Dorsolateral prefrontal cortex (tissue), 122 donors: ENCODE measurements at places on chromosomes 7 and 10.

GRCh38 chr10:63498665-63499064 is 22.5 kb upstream of the REEP3 start:
- no peak for DNase-seq

GRCh38 chr7:151923097-151923876 is 33.0 kb upstream of the GALNTL5 start:
- DNase-seq = no peak

- DNase-seq = no peak
These were observed 31.3 kb downstream of the AFAP1L2 start for GRCh38 chr10:114372995-114373394.

DNA sequence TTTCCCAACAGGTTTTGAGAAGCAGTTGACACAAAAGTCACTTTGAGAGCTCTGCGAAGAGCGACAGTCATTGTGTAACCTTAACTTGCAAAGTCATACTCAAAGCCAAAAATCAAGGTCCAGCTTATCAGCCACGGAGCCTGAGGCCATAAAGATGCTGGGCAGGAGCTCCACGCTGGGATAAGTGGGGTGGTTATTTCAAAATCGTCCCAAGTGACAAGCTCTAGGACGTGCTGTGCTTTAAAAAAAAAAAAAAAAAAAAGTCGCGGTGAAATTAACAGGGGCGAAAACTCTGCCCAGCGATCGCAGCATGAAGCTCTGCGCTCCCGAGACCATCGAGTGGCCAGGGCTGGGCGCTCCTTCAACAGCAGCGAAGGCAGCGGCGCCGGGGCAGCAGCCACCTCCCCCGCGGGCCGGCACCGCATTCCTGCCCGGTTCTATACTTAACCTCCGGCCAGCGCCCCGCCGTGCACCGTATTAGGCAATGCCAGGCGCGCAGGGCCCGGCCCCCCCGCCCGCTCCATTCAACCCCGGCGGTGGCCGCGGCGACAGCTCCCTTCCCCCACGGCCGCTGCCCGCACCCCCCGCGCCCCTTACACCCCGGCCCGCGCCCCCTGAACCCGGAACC is 657 bp downstream of the HACD1 start:
- DNase-seq = peak; percentile 21

GRCh38 chr7:23072922-23073321 is 32.7 kb upstream of the KLHL7 start:
- no peak for DNase-seq

DNA sequence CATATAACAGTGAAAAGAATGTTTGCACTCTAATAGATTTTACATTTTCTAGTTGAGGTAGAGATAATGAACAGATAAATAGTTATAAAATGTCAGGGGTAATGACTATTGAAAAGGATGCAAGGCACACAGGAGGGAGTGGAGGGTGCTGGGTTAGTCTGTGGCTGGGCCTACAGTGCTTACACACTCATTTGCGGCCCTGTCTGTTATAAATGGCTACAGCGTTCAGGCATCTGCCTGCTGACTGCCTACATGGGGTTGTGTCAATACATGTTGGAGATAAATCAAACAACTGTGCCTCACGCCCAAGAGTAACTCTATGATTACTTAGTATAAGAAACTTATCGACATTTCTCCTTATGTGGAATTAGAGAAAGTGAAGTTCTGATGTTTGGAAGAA is 313.3 kb downstream of the ACTR3B start:
- no peak for DNase-seq

DNA sequence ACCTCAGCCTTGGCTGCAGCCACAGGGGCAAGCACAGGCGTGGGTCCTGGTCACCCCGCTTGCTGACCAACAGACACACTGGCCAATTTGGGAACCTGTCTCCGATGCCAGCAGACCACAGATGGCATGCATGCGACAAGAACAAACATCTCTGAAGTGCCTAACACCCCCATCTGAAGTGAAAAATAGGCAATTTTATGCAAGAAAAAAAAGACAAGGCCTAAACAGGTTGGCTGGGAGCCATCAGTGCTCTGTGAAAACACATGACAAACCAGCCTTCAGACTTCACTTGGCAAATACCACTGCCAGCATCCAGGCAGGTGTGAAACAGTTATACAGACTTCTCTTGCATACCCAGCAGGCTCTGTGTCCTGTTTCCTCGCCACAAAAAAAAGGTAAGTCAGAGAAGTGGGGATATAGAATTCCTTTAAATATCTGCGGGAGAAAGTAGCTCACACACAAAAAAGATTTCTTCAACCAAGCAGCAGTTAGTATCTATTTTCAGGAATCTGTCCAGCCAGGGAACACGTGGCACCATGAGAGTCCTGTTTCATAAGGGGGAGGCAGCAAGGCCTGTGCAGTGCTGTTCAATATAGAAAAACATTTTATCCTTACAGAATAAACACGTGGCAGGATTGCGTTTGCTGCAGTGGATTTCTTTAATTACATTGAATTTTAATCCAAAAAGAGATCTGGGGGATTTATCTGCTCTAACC is 293.4 kb upstream of the MKLN1 start:
- peak; percentile 65 for DNase-seq

DNA sequence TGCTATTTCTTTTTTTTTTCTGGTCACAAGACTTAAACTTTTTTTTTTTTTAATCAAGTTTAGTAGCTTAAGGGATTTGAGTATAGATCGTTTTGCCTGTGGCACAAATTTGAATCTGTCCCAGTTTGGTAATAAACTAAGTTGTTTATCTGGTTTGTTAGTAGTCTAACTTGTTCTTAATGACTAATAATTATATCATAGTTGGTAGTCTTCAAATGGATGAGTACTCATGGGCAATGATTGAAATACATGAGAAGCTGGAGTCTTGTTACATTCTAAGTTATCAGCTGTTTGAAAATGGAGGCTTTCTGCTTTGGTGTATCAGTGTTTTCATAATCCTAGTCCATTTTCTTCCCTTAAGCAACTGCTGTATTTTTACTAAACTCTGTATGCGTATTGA is 12.3 kb downstream of the BTAF1 start:
- DNase-seq = no peak

DNA sequence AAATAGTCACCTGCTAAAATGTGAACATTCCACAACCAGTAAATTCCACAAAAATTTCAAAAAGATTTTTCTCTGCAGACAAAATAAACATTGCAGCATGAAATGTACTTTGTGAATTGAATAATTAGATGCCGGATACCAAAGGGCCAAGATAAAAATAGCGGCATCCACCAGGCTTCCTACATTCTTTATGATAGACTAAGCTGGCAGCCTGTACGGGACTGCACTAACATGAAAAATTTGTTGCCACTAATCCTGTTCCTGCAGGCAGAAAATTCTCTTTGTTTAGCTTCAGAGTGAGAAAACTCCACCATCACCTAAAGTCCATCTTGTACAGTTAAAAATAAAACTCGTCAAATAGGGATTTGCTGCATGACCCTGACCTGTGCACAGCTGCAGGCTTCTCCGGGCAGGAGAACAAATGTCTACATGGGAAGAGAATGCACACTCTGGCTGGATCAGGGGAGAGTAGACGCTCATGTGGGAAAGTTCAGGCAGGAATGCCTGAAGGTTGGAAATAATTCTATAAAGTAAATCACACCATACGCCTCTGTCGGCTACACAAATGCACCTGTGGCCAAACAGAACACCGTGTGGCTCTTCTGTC is 15.6 kb upstream of the ADO start:
- no peak for DNase-seq

DNA sequence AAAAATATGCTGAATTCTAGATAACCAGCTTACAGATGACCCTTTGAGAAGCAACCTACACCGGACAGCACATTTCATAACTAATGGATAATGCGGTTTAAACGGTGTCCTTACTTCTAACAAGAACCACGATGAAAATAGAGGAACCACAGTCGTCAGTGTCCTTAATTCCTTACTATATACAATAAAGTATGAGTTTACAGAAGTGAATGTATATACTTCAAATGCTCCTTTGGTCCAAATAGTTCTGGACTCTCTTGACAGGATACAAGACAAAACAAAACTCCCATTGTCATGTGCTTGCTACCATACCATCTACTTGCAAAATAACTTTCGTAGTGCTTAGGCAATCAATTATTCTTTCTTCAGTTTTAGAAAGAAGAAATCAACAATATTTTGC is 2.4 kb downstream of the NAMPT start:
- DNase-seq = no peak

GRCh38 chr7:84583331-84583730 is 388.7 kb upstream of the SEMA3A start:
- DNase-seq = no peak

DNA sequence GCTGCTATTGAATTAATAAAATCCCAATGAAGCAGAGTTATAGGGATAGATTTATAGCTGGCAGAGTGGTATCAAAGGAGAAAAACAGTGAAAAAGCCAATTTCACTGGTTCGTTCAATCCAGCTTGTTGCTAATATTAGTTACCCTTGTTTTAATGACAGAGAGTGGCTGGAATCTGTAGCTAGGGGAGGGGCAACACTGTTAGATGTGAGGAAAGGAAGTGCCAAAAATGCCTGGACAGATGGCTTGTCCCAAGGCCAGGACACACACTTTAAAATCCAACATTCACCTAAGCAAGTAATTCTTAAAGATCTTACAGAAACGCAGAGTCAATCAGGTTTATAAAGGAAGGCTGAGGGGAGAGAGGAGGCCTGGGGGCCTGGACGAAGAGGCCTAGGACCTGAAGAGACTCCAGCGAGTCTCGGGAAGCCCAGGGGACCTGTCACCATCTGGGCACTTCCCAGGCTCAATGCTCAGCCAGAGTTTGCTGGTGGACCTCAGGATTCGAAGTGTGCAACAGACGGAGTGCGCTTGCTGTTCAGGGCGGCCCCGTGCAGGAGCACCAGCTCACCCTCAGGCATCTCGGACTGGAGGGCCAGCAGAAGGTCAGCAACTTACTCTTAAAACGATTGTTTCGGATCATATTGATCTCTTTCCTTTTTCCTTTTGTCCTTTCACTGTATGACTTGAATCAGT is 36.7 kb downstream of the TMEM248 start:
- no peak for DNase-seq

DNA sequence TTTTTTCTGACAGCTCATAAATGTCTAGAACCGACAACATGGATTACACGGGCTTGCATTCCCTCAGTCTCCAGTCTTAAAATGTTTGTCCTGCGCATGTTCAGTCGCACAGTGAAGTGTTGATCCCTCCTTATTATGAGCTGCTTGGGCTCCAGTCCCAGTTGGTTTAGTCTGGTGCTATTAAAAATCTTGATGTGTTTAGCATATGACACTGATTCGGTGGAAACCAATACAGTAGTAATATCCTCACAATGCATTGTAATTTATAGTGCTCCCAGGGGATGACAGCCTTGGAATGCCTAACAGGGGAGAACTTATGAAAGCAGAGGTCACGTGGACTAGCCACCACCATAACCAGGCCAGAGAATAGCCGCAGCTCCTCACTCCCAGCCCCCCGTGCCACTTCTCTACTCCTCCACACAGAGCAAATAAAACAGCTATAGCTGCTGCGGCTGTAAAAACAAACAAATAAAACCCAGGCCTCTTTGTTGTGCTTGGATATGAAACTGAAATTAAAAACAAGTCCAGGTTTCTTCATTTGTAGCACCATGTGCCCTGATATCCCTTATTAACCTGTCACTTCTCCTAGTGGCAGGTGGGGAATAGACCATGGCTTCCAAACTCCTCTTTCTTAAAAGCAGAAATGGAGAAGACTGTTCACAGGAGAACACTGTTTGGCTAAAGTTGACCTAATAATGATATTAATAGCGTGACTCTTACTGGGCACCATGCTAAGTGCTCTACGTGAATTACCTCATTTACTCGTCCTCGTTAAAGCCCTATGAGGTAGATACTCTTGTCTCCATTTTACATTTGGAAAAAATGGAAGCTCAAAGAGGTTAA is 7.7 kb downstream of the DPCD start:
- no peak for DNase-seq

DNA sequence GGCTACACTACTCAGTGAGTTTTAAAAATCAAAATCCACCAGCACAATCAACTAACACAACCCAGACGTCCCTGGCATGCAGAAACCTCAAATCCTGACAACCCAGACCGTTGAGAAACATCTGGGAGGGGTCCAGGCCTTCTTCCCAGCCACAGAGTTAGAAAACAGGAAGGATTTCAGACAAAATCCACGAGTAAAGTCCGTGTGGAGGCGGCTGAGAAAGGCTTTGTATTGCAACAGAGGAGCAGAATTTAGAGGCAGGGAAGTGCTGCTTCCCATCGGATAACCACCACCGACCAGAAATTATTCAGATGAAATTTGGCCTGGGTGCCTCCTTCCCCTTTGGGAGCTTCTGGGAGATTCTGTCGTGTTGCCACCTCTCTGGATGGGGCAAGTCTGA is 61.5 kb downstream of the TNS3 start:
- no peak for DNase-seq

DNA sequence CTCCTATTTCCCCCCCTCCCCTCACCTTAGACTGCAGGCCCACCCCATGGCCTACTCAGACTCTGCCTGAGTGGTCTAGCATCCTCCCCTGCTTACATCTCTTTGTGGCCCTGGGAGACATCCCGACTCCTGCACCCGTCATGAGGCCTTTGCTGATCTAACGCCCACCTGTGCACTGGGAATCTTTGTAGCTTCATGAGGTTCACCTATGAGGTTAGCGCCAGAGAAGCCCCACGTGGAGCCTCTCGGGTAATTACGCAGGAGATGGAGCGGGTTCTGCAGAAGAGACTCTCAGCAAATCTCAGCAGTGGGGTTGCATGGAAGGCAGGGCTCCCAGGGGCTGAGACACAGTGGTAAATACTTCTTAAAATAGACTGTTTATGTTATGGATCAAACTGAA is 43.5 kb upstream of the HSPA12A start:
- no peak for DNase-seq

- DNase-seq = no peak
These were observed 579.3 kb downstream of the SH2D4B start for GRCh38 chr10:81116990-81117389.

DNA sequence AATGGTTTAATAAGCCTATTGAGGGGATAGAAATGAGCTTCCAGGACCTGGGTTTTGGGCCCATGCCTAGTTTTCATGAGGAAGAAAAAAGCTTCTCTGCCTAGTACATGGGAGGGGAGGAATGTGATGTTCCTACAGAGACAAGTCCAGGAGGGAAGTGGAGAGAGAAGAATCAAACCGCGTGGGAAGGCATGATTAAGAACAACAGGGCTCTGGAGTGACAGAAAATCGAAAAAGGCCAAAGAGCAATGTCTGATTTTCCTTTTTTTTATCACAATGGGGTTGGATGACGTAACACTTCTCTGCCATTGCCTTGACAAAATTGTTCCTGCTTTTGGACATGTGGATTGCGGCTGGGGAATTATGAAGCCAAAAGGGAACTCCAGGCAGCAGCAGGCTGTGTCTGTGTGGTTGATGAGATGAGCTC is 258.6 kb downstream of the CXCL12 start:
- no peak for DNase-seq

GRCh38 chr7:127039541-127039940 is 213.2 kb downstream of the GRM8 start:
- DNase-seq = no peak

- no peak for DNase-seq
These were observed 4.9 kb upstream of the ELN start for GRCh38 chr7:74023092-74023536.

GRCh38 chr10:84944187-84944586 is 615.8 kb downstream of the CCSER2 start:
- DNase-seq = no peak

- DNase-seq = no peak
These were observed 162.7 kb downstream of the PTPN20 start for GRCh38 chr10:47073967-47074366.
